Ureter (tissue), 1 donor: ENCODE measurements at places on chromosomes 16 and 17.

GRCh38 chr16:69496896-69497295 is 68.9 kb upstream of the NFAT5 start:
- DNase-seq, result no peak

GRCh38 chr17:4405038-4405669 is 28.6 kb upstream of the SPNS3 start:
- DNase-seq, result no peak

- no peak for DNase-seq
These were observed 680.8 kb upstream of the CDH8 start for GRCh38 chr16:62717026-62717425.

- DNase-seq, result no peak
These were observed 31.9 kb downstream of the CMC2 start for GRCh38 chr16:80974649-80975376.

GRCh38 chr17:2940352-2940751 is 123.1 kb downstream of the OR1D5 start:
- no peak for DNase-seq

DNA sequence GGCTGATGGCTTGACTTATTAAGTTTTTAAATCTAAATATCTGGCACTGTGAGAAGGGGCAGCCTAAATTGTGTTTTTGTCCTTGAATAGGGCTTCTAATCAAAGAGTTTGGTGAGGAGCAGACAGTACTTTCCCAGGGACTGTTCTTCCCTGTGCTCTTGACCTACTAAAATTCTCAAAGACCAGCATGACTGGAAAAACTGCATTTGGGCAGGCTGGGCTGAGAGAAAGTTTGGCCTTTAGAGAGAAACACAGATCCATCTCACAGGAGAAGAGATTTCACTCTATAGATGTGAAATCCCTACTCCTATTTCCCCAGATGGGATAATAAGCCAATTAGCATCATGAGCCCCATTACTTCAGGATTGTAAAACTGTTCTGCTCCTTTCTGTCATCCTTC is 7.3 kb downstream of the PCTP start:
- DNase-seq, result no peak

GRCh38 chr16:49874613-49875237 is 18.8 kb upstream of the ZNF423 start:
- DNase-seq, result no peak

- DNase-seq, result peak; percentile 48
These were observed 1.5 kb downstream of the HAPSTR1 start for GRCh38 chr16:9092978-9093344.

GRCh38 chr17:70390049-70390448 is 220.7 kb downstream of the KCNJ2 start:
- no peak for DNase-seq

GRCh38 chr17:60147553-60148223 is 2.1 kb upstream of the CA4 start:
- DNase-seq, result no peak

GRCh38 chr17:44878627-44879221 is 20.5 kb downstream of the EFTUD2 start:
- DNase-seq, result no peak

DNA sequence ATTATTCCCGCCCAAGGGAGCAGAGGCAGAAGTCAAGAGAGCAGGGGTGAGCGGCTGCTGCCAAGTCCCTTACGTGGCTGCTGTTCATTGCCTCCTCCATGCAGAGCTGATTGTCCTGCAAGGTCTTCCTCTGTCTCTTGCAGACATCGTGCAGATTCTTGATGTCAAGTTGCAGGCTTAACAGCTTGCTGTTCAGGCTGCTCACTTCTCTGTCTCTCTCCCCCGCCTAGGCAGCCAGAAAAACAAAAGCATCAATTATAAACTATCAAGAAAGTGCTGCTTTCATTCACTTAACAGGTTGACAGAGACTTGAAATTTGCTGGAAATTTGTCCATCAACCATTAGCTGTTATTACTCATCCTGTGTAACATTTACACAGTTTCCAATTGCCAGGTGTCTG is 7.3 kb downstream of the PMFBP1 start:
- DNase-seq, result no peak

DNA sequence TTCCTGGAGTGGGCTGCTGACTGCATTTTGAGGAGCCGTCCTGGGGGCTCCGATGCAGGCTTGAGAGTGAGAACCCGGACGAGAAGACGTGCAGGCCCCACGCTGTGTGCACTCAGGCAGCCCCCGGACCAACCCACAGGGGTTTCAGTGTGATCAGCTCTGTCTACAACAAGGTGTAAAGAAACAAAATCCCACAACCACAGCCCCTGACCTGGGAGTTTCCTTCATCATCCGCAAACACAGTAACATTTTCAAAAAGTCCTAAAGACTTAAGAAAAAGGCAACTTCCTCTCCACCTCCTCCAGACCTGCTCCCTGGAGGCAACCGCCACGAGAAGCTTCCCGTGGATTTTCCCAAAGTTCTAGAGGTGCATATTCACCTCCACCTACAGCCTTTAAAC is 15.4 kb upstream of the MEAK7 start:
- DNase-seq, result no peak

- no peak for DNase-seq
These were observed 17.1 kb downstream of the TMIGD1 start for GRCh38 chr17:30316736-30317135.

DNA sequence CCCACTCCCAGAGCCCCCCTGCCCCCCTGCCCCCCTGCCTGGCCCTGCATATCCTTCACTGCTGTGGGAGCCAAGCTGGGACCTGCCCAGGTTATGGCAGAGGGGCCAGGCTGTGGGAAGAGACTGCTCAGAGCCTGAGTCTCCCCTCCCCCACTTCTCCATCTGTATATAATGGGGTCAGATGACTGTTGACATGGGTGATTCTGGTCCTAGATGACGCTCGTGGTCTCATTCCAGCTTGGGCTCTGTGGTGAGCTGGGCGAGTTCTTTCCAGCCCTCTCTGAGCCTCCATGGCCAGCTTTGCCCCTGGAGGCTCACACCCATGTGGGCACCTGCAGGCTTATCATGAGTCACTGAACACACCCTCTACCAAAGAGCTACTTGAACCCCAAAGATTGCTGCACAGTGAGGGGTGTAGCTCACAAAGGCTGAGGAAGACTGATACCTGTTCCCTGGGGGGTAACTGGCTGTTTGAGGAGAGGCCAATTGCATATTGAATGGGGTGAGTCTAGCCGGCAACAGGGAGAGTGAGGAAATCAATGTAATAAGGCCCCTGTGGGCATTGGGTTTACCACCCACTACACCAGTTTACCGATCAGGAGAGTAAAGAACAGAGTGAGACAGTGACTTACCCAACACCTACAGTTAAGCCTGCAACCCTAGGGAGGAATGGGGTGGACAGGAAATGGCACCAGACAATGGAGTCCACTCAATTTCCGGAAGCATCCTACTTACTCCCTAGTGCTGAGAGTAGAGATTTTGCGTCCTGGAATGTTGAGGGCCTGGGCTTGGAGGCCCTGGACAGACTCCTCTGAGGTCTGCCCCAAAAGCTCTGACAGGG is 4.2 kb upstream of the SREBF1 start:
- no peak for DNase-seq

DNA sequence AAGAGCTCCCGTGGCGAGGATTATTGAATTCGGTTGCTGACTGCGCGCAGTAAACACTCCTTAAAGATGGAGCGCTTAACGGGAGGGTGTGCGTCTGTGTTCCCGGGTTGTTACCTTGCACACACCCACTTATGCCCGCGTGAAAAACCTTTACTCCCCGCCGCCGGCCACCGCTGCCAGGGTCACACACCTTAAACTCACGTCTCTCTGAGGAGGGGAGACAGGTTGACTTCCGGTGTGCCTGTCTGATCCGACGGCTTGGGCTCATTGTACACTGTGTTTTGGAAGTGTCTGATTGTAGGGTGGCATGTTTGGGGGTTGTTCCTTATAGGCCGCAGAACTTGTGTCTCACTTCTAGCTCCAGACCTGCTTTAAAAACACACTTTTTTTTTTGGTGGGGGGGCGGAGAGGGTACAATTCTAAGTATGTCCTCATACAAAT is 66.8 kb downstream of the KPNA2 start:
- DNase-seq, result no peak

GRCh38 chr16:10558746-10559641 is 21.4 kb downstream of the EMP2 start:
- peak; percentile 57 for DNase-seq

- DNase-seq, result no peak
These were observed 49.9 kb upstream of the CPNE2 start for GRCh38 chr16:57042157-57043111.

GRCh38 chr17:7403043-7403726 is 712 bp downstream of the TMEM256 start:
- no peak for DNase-seq

DNA sequence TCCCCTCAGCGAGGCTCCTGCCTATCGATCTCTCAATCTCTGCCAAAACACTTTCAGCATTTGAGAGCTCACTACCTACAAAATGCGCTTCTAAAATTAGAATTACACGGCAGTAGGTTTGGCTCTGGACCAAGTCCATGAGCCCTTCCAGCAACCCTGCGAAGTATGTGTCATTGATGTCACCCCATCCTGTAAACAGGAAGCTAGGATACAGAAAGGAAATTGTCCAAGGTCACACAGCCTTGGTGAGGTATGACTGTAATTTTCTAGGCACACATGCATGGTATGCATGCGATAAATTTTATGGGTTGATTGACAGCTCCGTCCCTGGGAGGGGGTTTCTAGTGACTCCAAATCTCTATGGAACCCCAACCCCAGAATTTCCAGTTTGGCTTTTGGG is 330.3 kb upstream of the CDH5 start:
- no peak for DNase-seq

DNA sequence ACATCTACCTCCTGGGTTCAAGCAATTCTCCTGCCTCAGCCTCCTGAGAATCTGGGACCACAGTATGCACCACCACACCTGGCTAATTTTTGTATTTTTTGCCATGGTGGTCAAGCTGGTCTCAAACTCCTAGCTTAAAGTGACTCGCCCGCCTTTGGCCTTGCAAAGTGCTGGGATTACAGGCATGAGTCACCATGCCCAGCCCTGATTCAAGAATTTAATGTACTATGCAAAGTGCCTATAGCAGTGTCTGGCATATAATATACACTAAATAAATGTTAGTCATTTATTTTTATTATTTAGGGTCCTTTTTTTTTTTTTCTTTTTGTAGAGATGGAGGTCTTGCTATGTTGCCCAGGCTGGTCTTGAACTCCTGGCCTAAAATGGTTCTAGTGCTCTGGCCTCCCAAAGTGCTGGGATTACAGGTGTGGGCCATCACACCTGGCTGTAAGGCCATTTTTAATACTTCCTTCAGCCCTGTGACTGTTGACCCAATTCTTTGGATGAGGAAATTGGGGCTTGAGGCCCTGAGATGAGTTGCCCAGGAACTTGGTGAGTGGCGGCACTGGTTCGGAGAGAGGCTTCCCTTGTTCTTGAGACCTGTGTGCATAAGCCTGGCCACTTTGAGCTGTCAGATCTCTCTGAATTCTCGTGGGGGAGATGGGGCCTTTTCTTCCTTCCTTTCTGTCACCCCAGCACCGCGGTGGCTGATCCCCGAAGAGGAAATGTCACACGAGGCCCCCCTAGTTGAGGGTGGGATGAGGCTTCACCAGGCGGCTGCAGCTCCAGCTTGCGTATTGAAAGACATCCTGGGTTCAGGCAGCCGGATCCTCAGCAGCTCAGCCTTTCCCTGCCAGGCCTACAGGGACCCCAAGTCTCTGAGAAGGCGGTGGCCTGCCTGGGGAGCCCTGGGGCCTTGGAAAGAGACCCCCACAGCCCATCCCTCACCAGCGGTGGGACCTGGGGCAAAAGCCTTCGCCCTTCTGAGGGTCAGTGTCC is 38.7 kb downstream of the LAT start:
- no peak for DNase-seq

DNA sequence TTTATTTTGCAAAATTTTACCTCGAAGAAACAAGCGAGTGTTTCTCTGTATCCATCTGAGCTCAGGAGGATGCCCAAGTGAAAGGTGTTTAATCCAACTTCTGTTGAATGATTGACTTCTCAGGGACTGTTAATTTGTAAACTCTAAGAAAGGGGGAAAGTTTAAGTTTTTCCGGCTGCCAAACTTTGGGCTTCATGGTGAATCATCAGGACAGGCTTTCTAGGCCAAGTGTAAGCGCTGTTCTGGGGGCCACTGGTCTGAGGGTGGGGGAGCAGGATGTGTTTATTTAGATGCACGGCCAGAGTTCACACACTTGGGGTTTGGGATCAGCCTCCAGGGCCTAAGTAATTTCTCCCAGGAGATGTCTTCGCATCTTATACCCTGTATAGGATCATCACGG is 110.4 kb downstream of the PITPNC1 start:
- DNase-seq, result no peak

GRCh38 chr16:90042946-90043514 is 23.8 kb upstream of the DBNDD1 start:
- DNase-seq, result no peak

DNA sequence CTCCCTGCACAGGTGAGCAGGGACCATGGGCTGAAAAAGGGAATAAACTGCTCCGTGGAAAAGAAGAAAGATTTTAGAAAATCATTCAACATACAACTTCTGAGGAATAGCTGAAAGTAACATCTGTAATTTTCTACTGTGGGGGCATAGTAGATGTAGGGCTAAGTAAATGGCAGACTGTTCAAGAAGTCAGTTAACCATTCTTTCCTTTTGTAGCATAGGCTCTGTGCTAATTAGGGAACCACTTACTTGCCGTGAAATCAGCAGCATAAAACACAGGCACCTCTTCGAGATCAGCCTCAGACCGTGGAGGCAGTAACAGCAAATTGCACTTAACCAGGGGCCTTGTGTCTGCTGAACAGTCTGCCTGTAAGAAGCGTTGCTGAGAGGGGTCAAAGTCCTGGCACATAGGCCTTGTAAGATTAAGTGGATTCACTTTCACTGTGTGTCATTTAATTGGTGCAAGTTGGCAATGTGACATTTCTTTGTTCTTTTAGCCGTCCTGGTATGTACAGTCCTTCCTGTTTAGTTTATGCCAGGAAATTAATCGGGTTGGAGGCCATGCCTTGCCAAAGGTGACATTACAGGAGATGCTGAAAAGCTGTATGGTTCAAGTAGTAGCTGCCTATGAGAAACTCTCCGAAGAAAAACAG is 10.4 kb downstream of the COG1 start:
- DNase-seq, result no peak

GRCh38 chr16:67181346-67181745 is 2.4 kb downstream of the MATCAP1 start:
- no peak for DNase-seq

DNA sequence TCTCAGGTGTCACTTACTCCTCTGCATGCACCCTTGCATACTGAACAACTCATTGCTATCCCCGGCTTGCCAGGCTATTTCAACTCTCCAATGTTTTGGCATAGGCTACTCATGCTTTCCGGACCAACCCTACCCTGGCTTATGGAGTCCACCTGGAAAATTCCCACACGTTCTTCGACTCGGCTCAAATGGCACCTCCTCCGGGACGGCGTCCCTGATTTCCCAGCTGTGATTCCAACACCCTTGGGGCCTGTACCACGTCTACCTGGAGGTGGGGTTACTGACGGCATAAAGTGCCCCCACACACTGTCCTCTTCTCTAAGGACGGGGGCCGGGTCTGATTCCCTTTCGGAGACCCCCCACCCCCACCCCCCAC is 498 bp downstream of the SMYD4 start:
- DNase-seq, result no peak

GRCh38 chr17:40616592-40616991 is 31.0 kb downstream of the SMARCE1 start:
- no peak for DNase-seq
